ENCODE measurements at places on chromosomes 3 and 15.
A peak's percentile ranks its signal among the peaks of the same experiment; 100 is the strongest.

DNA sequence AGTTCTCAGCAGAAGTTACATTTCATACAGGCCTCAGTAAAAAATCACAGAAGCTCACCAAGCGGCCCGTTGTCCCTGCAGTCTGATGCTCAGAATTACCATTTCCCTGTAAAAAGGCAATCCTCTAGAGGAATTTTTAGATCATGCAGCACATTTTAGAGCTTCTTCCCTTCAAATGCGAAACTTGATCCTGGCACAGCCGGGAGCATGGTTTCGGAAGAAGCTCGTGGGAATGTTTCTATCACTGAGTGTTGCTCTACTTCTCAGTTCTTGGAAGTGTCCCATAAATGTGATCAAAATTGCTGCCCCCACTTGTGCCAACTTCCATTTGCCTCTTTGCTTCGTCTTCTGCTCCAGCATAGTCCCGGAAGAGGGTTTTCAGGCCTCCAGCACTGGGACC lies 3.8 kb upstream of the H1-8 start:
- DNase-seq, result no peak

GRCh38 chr3:20523293-20523692 lies 337.3 kb upstream of the SGO1 start:
- DNase-seq, result no peak

DNA sequence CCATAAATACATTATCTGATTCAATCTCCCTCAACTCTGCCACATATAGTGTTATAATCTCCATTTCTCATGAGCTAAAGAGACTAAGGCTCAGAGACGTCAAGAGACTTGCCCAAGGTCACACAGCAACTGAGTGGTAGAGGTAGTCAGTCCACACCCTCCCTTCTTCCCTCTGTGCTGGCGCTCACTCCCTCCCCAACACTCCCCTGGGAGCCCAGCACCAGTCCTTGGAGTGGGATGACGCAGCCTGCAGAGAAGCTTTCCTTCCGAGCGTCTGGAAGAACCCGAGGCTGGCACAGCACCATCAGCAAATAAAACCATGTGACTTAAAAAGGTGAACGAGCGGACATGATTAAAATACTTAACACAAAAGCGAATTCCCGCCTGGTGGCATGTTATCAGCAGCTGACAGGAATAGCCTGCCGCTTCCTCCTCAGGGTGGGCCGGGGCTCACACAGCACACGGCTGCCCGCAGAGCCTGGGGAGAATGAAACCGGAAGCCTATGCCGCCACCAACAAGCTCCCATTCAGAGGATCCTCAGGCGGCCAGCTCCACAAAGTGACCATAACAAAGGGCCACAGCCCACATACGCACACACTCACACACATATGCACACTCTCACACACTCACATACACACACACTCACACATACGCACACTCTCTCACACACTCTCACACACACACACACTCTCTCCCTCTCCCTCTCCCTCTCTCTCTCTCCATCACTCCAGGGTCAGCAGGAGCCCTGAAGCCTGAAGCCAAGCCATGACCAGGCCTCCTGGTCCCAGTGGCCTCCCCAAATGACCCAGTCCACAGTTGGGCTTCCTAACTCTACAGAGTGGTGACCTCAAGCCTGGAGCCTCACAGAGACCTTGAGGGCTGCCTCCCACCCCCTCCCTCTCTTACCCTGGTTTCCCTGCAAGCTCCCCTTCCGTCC lies 120.5 kb downstream of the XXYLT1 start:
- DNase-seq, result peak; percentile 23

DNA sequence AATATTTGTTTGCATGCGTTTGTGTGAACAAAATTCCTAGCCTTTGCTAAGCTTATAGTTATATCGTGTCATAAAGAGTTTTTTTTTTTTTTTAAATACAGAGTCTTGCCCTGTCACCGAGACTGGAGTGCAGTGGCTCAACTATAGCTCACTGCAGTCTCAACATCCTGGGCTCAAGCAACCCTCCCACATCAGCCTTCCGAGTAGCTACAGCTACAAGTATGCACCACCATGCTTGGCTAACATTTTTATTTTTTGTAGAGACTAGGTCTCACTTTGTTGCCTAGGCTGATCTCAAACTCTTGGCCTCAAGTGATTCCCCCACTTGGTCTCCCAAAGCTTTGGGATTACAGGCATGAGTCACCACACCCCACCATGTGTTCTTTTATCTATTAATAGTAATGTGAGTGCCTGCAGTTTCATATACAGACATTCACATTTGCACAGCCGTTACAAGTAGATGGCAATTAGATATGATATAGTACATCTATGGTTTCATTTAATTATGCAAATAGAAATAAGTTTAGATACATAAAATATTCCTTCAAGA lies 848.6 kb downstream of the PDCD6IP start:
- no peak for DNase-seq

DNA sequence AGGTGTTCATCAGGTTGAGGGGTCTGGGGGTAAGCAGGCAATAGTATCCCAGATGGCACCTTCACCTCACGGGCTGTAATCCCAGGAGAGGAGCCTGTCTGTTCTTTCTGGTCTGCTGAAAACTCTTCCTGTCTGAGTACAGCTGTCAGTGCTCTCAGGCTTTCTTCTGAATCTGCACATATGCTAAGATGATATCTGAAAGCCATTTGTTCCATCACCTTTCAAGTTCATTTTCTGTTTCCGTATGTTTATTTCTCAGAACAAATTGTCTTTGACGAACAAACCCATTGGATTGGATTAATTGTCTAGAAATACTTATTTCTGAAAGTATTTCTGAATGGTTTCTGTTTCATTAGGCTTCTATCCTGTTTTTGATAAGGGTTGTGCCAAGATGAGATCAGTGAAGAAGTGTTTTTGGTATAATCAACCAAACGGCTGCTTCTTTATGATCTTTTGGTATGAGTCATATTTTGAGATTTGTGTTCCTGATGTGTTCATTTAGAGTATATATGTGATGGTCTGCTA lies 13.3 kb downstream of the ZNF592 start:
- DNase-seq, result no peak

- DNase-seq, result no peak
Measured at GRCh38 chr3:178440043-178440442, 96.2 kb upstream of the KCNMB2 start.

DNA sequence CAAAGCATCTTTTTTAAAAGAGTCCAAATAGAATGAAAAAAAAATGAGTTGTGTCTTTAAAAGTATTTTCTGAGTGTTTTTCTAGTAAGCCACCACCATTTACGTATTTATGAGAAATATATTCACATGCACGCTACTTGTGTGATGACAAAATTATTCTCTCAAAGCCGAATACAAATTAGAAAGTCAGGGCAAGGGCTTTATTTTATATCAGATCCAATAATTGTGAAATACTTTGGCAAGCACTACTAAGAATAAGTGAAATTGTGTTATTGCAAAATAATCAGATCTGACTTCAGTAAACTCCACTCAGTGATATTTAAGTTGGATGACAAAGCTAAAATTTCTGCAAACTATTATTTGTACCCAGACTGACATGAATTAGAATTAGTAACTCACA lies 589.3 kb upstream of the KCNMB2 start:
- peak; percentile 55 for DNase-seq

DNA sequence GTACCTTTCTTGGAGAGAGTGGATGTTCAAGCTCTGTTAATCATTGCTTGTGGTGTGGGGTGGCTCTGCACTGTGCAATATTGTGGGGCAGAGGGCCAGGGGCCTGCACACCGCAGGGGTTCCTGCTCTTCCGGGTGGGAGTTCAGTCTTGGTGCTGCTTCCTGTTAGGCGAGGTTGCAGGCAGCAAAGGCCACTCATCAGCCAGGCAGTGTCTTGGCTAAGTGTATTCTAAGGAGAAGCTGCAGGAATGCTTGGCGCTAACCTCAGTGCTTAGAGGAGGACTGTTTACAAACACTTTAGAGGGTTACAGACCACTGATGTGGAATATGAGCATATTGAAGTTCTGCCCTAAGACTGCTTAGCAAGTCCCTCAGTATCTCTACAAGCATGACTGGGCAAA lies 81.7 kb downstream of the CEP63 start:
- DNase-seq, result no peak

DNA sequence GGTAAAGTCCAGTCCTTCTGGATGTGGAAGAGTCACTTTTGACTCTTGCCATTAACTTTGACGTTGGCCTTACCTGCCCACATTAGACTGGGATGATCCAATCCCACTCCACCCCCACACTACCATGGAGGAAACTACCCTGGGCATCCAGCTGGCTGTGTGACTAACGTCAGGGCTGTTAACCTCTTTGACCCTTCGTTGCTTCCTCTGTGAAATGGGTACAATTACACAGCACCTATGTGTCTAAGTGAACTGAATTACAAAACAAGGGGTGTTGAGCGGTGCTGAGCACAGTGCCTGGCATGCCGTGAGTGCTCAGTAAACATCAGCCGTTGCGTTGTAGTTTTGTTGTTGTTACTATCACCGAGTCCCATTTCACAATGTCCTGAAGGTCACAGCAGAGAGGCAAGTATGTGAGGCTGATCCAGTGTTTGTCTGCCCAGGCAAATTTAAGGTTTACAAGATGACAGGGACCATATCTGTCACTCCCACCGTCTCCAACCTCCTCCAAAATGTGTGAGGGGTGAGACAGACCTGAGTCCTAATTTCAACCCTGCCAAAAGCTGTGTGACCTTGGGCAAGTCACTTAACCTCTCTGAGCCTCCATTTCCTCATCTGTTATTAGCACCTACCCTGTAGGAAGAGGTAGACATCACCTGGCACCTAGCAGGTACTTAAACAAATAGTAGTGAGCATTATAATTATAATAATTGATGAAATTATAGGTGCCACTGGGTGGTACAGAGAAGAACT lies 20.9 kb downstream of the WNT7A start:
- no peak for DNase-seq

DNA sequence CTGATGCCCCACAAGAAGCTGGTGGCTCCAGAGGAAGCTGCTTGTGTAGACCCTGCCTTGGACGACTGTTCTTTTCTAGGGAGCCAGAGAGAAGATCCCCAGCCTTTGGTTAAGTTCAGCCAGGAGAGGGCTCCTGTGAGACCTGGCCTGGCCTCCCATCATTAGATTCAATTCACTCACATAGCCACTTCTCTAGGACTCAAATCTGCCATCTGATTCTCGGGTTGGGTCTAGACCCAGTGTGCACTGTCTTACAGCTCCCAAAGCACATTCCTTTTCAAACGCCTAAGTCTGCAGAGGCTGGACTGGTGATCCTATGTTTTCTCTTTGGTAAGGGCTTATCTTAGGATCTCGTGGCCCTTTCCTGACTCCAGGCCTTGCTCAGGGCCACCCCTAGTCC lies 81.7 kb upstream of the NPHP3 start:
- DNase-seq, result no peak

DNA sequence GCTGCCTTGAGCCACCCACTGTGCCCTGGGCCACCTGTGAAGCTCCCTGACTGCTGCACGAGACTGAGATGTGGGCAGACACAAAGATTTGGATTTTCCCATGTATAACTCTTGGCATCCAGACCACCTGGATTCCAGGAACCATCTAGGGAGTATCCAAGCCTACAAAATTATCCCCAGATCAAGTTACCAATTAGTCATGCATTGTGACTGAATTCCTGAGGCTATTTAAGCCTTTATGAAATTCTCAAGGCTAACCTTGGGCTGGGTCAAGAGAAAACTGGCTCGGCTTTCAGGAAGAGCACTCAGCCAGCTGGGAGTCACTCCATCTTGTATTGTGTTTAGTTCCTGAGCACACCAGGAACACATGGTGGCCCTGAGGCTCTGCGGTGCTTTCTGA lies 13.3 kb upstream of the ATP13A5 start:
- no peak for DNase-seq

DNA sequence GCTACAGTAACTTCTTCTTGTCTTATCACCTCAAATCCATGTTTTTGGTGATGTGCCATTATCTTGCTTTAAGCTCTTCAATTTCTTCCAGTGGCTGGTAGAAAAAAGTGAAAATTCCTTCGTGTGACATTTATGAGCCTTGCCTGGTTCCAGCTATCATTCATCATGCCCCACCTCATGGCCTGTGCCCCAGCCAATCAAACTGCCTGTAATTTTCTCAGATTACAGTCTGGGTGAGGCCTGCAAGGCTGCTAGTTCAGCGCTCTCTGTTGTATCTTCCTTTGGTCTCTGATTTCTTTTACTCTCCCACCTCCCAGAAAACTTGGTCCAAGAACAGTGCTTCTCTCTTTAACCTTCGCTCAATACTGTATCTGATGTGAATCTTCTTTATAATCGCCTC lies 249.3 kb upstream of the ZNF717 start:
- DNase-seq, result no peak

DNA sequence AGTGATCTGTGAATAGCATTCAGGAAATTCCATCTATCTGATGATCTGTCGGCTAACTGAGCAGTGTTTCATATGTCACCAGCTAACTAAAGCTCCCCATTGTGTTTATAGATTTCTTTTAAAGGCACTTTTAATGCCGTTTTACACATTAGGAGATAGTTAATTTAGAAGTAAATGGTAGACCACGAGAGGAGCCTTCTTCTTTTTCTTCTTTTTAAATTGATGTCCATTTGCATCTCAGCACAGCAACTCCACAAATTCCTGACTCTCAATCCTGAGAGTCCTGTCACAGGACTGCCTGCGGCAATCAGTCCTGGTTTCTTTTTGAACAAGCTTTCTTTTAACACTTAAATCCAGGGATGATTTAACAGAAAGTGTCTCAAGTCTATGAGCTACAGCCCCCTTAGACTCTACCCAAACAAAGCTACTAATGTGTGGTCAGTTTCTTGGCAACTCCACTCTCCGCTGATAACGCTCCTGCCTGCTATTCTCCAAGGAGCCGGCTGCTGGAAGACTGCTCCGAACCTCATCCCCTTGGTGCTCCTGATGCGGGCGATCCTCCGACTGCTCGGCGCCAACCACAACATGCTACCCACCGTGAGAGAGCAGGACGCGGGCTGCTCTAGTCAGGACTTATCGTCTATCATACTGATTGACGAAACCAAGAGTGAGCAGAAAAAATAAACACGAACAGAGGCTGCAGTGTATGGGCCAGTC lies 421.4 kb downstream of the MECOM start:
- peak; percentile 61 for DNase-seq

GRCh38 chr3:144032531-144033239 lies 61.1 kb downstream of the DIPK2A start:
- no peak for DNase-seq

- no peak for DNase-seq
Measured at GRCh38 chr15:88959445-88959844, 46.3 kb upstream of the MFGE8 start.

GRCh38 chr3:46221391-46221790 lies 13.3 kb upstream of the CCR1 start:
- no peak for DNase-seq
